Type B pancreatic cell (in vitro differentiated cells): ENCODE measurements at places on chromosomes 5 and 9. TPM values are rescaled to one million over a fixed set of nuclear protein-coding genes. Genes with fewer than 3 reads are reported as not detected.

IFNK gene
- not detected in 2 replicates for total RNA-seq

AQP7 gene
- total RNA-seq: 3.7 and 5.0 TPM in 2 replicates

STARD4 gene
- 39.1 and 56.6 TPM in 2 replicates for total RNA-seq

FRRS1L gene
- 5.9 and 7.2 TPM in 2 replicates for total RNA-seq

DNA sequence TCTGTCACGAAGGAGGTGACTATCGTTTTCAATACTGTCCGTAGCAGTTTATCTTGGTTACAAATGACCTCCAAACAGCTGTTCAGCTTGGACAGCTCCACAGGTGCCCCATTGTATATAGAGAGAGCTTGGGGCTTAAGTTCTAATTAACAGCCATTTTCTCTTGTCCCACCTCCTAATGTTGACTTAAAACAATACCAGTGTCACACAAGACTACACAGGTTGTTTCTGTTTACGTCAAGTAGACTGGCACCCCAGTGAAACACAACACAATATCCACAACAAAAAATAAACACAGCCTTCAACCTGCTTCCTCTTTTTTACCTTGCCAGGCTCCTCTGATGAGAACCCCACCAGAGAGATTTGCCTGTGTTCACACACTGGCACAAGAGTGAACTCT, 39.8 kb upstream of the TLE1 start:
- no peaks in the 10 kb centered on the region for H3K27me3 ChIP-seq
- no peak for DNase-seq
- peaks cover 10% of the 10 kb centered on the region for H3K4me1 ChIP-seq
- no peaks in the 10 kb centered on the region for H3K36me3 ChIP-seq

DNA sequence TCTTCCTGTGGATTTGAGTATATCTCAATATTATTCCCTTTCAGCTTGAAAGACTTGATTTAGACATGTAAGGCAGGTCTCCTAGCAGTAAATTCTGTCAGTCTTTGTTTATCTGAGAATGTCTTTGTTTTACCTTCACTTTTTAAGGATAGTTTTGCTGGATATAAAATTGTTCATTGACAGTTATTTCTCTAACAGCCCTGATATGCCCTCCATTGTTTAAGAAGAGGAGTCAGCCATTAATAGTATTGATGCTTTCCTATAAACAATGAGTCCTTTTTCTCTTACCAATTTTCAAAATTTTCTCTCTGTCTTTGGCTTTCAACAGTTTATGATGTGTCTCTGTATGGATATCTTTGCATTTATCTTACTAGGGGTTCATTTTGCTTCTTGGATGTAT, 163.5 kb upstream of the ANKRD55 start:
- H3K36me3 ChIP-seq: peaks cover 10% of the 10 kb centered on the region
- peaks cover 5% of the 10 kb centered on the region for H3K4me1 ChIP-seq
- no peak overlapping the region for H3K4me3 ChIP-seq
- no peak for DNase-seq
- no peaks in the 10 kb centered on the region for H3K27me3 ChIP-seq

GRCh38 chr9:101625876-101626275, 31.1 kb upstream of the PPP3R2 start:
- H3K36me3 ChIP-seq: no peaks in the 10 kb centered on the region
- H3K4me1 ChIP-seq: no peaks in the 10 kb centered on the region
- no peak overlapping the region for H3K27ac ChIP-seq
- peaks cover 39% of the 10 kb centered on the region for H3K27me3 ChIP-seq
- no peak for DNase-seq

GRCh38 chr9:33146298-33146697, 20.8 kb downstream of the B4GALT1 start:
- no peak overlapping the region for H3K27ac ChIP-seq
- DNase-seq: no peak
- peaks cover 23% of the 10 kb centered on the region for H3K4me1 ChIP-seq
- H3K36me3 ChIP-seq: peaks cover 8% of the 10 kb centered on the region

- peaks cover 4% of the 10 kb centered on the region for H3K36me3 ChIP-seq
- no peak overlapping the region for H3K4me3 ChIP-seq
- H3K27me3 ChIP-seq: peaks cover 59% of the 10 kb centered on the region
- peaks cover 30% of the 10 kb centered on the region for H3K4me1 ChIP-seq
- DNase-seq: no peak
Measured at GRCh38 chr5:168985454-168985853, 315.5 kb downstream of the SLIT3 start.
